ENCODE measurements at places on chromosomes 12 and 14.

- DNase-seq: no peak
Observed at GRCh38 chr12:106506691-106507090, 76.1 kb upstream of the RFX4 start.

GRCh38 chr14:68576496-68577244 is 216.2 kb downstream of the ZFP36L1 start:
- no peak for DNase-seq

DNA sequence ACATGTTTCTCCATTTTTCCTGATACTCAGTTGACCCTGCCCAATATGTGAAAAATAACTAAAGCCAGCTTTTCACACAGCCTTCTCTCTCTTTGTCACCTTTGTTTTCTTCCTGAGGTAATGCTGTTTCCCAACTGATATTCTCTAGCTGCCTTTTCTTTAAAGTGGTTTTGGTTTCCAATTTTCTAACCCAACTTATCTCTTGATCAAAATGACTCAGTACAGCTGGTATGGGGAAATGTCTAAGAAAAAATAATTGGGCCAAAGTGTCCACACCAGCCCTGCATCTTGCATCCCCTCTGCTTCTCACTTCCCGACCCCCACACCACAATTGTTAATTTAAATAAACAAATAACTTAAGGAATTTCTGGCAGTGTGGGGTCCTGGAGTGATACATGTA is 193.8 kb downstream of the SYT1 start:
- no peak for DNase-seq

- peak; percentile 99 for DNase-seq
Observed at GRCh38 chr14:23301288-23301968, 1.2 kb downstream of the PPP1R3E start.

- DNase-seq: no peak
Observed at GRCh38 chr12:95418142-95418541, 55.8 kb upstream of the METAP2 start.

- DNase-seq: peak; percentile 76
Observed at GRCh38 chr12:117111386-117111785, 12.2 kb upstream of the TESC start.
